ENCODE measurements at places on chromosomes 2 and 18. TPM values are rescaled to one million over a fixed set of nuclear protein-coding genes. Genes with fewer than 3 reads are reported as not detected.

GRCh38 chr2:190036071-190036470 lies 26.5 kb downstream of the MSTN start:
- DNase-seq = no peak

DNA sequence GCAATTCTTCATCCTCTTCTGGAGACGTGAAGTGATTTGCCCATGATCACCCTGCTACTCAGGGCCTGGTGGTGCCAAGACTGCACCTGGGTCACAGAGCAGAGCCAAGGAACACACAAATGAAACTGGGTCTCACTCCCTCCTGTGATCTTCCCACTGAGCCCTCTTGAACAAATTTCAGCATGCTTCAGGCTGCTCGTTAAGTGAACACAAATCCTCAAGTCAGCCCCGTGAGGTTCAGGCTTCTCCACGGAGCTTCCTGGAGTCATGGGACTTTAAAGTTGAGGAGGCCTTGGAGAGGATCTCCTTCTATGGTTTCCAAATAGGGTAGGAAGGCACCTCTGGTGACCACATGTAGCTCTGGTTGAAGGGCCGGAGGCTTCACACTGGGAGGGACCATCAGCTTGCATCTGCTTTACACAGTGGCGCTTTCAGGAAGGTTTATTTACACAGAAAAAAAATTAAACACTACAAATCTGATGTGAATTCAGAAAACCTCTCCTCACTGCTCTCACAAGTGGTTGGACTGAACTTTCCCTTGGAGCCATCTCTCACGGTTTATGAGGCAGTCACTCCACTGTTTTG lies 255.4 kb downstream of the LOXHD1 start:
- DNase-seq = no peak

- no peak for DNase-seq
Observed at GRCh38 chr2:105248316-105249070, 7.0 kb downstream of the GPR45 start.

DNA sequence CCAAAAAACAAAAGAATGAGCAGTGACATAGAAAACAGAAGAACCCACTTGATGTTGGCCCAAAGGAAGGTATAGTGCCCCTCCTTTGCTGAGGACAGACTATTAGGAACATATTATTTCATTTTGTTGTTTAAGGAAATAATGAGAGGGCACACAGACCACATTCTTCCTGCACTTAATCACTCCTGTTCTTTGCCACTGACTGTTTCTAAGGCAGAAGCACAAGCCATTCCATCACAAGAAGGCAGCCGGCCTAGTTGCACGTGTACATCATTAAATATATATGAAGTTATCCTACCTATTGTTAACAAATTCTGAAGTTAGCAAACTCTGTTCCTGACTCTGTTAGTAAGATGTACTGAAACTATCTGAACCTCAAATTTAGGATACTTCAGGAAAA lies 110.0 kb downstream of the LNPK start:
- no peak for DNase-seq

FIGN gene
- total RNA-seq = not detected

CCDC88A gene
- total RNA-seq = 6.0 TPM

LCT gene
- 0.05 TPM for total RNA-seq

TTN gene
- total RNA-seq = 0.45 TPM
